ENCODE measurements at places on chromosomes 4 and X. TPM values are rescaled to one million over a fixed set of nuclear protein-coding genes. Genes with fewer than 3 reads are reported as not detected.

DNA sequence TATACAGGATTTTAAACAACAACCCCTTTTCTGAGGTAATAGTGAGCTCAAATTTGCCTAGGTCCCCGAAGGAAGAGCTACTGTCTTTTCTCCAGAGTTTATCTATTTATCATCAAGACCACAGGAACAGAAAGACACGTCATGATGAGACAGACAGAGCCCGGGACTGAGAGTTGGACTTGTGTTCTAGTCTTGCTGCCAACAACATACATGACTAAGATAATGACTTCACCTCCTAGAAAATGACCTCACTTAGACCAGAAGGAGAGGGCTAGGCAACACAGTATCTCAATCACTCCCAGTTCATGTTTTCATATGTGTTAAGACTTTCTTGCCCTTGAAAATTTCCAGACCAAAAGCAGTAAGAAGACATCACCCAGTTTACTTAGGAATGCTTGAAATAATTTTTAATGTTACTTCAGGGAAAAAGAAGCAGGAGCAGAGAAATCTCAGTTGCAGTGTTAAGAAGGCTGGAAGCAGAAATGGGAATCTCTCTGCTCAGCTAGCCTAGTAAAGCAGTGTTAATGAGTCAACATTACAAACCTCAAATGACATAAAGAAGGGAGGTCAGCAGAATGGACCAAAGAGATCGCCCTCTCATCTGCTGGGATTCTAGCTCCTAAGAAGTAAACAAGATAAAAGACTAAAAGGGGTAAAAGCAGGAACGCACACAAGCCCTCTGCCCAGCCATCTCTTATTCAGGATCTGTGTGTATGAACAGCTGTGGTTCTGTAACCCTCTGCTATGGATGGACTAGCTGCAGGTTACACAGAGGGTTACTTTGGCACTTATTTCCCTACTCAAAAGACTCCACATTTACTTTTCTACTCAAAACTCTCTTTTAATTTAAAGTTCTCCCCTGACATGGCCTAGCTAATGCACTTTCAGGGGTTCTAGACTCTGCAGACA lies 24.8 kb downstream of the PDGFC start:
- DNase-seq = no peak

- DNase-seq = no peak
Measured at GRCh38 chr4:77785669-77786068, 33.5 kb downstream of the CNOT6L start.

DNA sequence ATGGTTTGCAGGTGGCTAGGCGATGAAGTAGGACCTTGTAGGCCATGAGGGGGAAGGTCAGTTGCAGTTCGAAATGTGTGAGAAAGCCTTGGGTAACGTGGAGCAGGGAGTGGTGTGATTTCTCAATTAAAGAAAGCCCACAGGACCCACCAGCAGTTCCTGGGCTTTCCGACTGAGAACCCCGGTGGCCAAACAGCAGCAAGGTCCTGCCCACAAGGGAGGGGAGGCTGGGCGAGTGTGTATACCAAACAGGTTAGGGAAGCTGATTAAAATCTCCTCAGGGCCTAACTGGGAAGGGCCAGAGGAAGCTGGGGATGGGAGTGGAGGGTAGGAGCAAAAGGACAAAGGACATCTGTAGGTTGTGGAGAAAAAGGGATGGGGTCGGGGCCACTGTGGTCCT lies 2.4 kb downstream of the ATP6AP1 start:
- DNase-seq = no peak

DNA sequence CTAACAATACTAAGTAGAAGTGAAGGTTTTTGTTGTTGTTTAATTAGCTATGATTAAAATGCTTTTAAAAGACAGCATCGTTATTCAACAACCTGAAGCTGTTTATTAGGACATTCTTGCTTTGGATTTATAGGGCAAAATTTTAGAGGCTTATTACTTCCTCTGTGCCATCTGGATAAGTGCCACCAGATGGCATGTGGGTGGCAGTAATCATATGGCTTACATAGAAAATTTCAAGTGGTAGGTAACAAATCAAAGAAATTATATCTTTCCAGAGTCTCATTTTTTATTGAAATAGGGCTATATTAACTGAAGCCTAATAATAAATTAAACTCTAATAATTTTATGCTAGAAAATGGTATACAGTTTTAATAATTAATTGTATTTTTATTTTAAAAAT lies 83.3 kb upstream of the HTR2C start:
- DNase-seq = no peak

DNA sequence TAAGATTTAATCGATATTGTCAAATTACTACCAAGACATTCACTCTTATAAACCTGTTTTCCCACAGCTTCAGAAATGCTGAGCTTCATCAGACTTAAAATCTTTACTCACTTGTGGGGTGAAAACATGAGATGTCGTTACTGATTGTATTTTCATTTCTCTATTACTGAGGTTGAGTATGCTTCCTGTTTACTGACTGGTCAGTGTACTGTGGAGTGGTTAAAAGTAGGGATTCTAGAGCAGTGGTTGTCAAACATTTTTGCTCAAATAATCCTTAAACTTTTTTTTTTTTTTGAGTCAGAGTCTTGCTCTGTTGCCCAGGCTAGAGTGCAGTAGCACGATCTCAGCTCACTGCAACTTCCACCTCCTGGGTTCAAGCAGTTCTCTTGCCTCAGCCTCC lies 50.3 kb downstream of the NSUN7 start:
- DNase-seq = no peak

DNA sequence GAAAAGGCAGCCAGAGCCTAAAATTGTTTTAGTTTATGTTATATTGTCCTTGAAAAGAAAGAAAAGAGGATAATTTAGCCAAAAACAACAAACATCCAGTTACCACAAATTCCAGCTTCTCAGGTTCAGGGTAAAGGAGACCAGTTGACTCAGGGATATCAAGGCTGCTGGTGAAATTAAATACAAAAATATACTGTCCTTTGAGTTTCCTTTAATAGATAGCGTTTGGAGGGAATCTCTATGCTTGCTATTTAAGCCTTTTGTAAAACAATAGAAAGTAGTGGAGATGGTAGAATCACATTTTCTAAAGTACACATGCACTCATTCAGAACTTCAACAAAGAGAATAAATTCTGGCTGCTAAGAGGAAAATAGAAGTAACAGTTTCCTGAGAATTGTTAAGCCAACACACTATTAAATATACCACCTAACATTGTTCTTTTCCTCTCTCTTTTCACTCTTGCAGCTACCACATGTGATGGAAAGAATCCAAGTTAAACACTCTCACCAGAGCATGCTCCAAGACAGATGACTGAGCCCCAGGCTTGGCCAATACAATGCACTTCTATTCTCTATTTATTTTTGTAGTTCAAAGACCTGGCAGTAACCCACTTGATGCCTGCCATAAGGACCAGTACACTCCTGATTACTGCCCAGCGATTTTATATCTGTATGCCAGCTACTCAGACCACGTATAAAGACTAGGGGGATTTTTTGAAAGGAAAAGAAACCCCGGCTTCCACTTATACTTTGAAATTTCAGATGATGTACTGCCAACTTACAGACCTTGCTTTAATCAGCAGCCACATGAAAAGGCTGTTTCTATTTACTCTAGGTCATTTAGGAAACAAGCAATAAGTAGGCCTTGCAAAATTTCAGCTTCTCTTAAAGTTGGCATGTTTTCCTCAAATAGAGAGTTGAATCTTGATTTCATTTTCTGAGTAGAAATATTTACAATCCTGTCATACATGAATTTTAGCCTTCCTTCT lies 756.9 kb downstream of the FAT4 start:
- no peak for DNase-seq

DNA sequence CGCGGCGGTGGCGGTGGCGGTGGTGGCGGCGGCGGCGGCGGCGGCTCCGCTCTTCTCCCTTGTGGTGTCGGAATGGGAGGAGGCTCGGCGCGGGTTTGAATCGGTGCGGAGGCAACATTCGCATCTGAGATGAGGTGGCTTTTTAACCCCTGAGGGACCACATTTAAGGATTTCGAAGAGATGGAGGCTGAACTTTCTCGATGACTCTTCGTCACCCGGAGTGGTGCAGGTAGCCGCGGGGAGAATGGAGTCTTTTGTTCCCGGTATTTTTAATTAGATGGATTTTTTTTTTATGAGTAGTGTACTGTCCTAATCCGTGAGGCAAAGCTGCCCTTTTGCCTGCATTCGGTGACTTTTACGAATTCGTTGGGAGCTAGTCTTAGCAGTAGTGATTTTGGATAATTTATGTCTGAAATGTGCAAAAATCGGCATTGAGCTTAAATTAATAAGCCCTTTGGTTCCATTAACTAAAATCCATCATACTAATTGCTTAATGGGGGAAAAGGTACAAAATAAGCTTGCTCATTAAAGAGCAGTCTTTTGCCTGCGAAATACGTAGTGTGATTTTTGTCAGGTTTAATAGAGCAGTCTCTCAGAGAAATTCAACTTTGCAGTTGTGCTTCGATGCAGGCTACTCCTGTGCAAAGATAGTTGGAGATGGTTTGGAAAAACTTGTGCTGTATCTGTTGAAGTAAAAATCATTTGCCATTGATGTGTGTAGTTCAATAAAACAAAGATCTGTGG lies 206.2 kb downstream of the TENM3 start:
- DNase-seq = no peak

- no peak for DNase-seq
Measured at GRCh38 chr4:95505151-95505550, 43.6 kb downstream of the UNC5C start.

- no peak for DNase-seq
Measured at GRCh38 chr4:182179105-182179504, 64.1 kb upstream of the TENM3 start.

GRCh38 chr4:5378002-5378401 lies 326.7 kb downstream of the STK32B start:
- no peak for DNase-seq

DNA sequence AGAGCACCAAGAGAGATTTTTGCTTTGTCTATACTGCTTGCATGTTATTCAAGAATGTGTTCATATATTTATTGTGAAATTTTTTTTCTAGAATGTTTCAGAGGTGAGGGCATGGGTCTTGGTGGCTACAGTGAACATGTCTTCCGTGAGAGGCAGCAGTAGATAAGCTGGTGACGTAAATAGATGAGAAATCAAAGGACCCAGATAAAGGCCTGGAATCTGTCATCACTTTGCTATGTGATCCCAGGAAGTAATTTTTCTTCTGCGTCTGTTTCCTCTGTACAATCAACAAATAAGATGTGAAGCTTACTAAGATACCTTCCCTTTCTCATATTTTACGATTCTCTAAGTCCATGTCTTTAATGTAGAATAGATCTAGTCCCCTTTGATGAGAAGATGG lies 129.1 kb downstream of the COL4A6 start:
- DNase-seq = no peak

GRCh38 chr4:85496126-85496849 lies 21.3 kb downstream of the ARHGAP24 start:
- DNase-seq = no peak

DNA sequence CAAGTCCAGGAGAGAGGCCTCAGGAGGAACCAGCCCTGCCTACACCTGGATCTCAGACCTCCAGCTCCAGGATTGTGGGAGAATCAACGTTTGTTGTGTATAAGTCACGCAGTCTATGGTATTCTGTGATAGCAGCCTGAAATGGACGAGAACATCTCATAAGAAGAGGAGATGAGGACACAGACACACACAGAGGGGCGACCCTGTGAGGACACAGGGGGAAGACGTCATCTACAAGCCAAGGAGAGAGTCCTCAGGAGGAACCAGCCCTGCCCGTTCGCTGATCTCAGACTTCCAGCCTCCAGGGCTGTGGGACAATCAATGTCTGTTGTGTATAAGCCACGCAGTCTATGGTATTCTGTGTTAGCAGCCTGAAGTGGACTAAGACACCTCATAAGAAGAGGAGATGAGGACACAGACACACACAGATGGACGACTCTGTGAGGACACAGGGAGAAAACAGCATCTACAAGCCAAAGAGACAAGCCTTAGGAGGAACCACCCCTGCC lies 20.3 kb downstream of the P2RY8 start:
- no peak for DNase-seq

DNA sequence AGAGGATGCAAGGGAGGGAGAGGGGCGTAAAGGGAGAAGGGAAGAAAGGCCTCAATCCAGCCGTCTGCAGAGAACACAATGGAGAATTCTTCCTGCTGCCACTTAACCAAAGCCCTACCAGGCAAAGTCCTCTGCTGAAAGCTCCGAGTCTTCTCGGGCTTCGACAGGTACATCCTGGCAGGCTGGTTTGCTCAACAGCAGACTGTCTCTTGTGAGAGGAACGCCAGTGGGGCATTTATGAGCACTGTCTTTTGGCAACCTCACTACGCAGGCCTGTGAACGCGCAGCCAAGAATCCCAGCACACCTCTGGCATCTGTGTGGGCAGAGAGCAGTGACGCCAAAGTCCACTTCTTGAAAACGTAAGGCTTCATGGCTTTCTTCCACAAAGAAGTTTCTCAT lies 207.5 kb upstream of the FAM9B start:
- no peak for DNase-seq

GRCh38 chr4:34193451-34194154 lies 2050.7 kb downstream of the ARAP2 start:
- no peak for DNase-seq

DNA sequence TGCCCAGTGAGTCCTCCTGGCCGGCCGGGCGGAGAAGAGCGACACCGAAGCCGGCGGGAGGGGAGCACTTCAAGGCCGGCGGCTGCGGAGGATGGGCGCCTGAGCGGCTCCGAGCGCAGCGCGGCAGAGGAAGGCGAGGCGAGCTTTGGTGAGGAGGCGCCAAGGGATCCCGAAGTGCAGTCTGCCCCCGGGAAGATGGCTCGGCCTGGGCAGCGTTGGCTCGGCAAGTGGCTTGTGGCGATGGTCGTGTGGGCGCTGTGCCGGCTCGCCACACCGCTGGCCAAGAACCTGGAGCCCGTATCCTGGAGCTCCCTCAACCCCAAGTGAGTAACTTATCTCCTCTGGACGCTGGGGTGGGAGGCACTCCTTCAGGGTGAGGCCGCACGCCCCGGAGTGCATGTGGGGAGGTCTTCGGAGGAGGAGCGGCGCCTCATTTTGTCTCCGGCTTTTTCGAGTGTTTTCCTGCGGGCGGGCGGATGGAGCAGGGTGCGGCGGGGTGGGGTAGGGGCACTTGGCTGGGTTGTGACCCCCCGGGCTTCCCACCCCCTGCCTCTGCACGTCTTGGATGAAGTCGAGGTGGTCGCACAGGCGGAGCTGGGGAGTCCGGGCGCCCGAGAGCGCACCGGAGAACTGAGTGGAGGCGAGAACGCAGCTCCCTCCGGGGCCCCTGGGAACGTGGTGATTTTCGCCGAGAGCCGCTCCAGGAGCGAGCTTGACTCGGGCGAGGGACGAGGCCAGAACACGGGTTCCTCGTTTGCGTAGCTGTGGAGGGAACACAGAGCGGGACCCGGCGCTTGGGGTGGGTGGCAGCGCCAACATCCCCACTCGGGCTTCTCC lies 979 bp downstream of the EFNB1 start:
- peak; percentile 22 for DNase-seq

- no peak for DNase-seq
Measured at GRCh38 chr4:10762561-10762960, 78.0 kb upstream of the CLNK start.

GRCh38 chrX:13520936-13521335 lies 48.5 kb upstream of the EGFL6 start:
- no peak for DNase-seq

The ZFP92 gene
- not detected for polyA plus RNA-seq

The CRMP1 gene
- polyA plus RNA-seq = not detected

The ODAPH gene
- not detected for polyA plus RNA-seq

The CD38 gene
- 133 TPM for polyA plus RNA-seq

Measured in immature natural killer cell (primary cell).